ENCODE measurements at places on chromosomes 1 and 21.

GRCh38 chr1:234656944-234657654, 47.1 kb upstream of the IRF2BP2 start:
- no peaks in the 10 kb centered on the region for H3K36me3 ChIP-seq
- H3K4me3 ChIP-seq: peak overlapping the region; percentile 30
- H3K27me3 ChIP-seq: no peaks in the 10 kb centered on the region
- H3K4me1 ChIP-seq: peaks cover 9% of the 10 kb centered on the region

DNA sequence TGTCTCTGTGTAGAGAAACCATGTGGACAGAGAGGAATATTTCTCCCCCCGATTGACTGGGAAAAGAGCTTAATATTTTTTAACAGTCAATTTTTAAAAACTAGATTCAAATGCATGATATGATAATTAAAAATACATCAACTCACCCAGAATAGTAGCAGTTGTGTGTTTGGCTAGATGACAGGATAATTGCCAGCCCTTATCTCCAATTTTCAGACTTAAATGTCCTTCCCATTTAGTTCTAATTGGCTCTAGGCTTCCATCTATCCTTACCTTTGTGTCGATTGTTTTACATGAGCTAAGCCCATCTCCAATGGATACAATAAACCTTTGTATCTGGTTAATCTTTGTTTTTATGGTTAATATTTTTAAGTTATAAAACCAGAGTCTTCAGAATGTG, 23.9 kb upstream of the KIAA0040 start:
- peaks cover 42% of the 10 kb centered on the region for H3K4me1 ChIP-seq
- H3K27me3 ChIP-seq: no peaks in the 10 kb centered on the region
- H3K36me3 ChIP-seq: no peaks in the 10 kb centered on the region
- H3K4me3 ChIP-seq: no peak overlapping the region

DNA sequence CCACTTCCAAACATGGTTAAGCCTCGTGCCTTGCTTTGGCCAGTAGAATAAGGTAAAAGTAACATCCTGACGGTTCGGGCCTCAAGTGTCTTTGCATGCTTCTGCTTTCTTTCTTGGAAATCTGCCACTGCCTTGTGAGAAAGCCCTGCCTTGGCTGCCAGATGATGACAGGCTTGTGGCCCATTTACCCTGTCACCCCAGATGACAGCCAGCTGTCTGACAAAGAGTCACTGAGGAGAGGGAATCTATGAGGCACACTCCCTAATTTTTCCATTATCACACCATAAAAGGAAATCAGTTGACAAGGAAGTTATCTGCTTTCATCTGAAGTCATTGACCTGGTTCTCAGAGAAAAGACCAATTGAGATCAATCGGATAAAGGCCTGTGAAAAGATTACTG, 199.8 kb downstream of the USH2A start:
- peaks cover 3% of the 10 kb centered on the region for H3K4me1 ChIP-seq
- no peak overlapping the region for H3K4me3 ChIP-seq
- H3K27ac ChIP-seq: no peak overlapping the region
- H3K36me3 ChIP-seq: no peaks in the 10 kb centered on the region

GRCh38 chr1:154714638-154715037, 106.7 kb upstream of the ADAR start:
- H3K27me3 ChIP-seq: peaks cover 3% of the 10 kb centered on the region
- no peak for DNase-seq
- H3K27ac ChIP-seq: no peak overlapping the region
- H3K4me3 ChIP-seq: no peak overlapping the region
- H3K4me1 ChIP-seq: peaks cover 5% of the 10 kb centered on the region
- H3K36me3 ChIP-seq: no peaks in the 10 kb centered on the region

DNA sequence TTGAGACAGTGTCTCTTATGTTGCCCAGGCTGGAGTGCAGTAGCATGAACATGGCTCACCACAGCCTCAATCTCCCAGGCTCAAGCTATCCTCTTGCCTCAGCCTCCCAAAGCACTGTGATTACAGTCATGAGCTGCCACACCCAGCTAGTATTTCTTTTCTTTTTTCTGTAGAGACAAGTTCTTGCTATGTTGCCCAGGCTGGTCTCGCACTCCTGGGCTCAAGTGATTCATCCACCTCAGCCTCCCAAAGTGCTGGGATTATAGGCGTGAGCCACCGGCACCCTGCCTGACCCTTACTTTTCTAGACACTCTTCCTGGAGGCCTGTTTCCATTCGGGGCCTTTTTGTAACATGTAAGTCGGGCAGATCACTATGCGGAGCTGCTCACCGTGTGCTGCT, 30.1 kb upstream of the SRP9 start:
- no peak for DNase-seq
- H3K36me3 ChIP-seq: no peaks in the 10 kb centered on the region
- H3K27ac ChIP-seq: no peak overlapping the region
- H3K4me3 ChIP-seq: no peak overlapping the region
- no peaks in the 10 kb centered on the region for H3K27me3 ChIP-seq

GRCh38 chr1:87615901-87616300, 287.2 kb downstream of the LMO4 start:
- no peaks in the 10 kb centered on the region for H3K27me3 ChIP-seq
- H3K4me1 ChIP-seq: peaks cover 2% of the 10 kb centered on the region
- no peak overlapping the region for H3K27ac ChIP-seq

- peaks cover 5% of the 10 kb centered on the region for H3K27me3 ChIP-seq
- H3K4me3 ChIP-seq: no peak overlapping the region
- H3K36me3 ChIP-seq: no peaks in the 10 kb centered on the region
- no peak overlapping the region for H3K27ac ChIP-seq
Observed at GRCh38 chr1:151142411-151143056, 3.9 kb downstream of the SEMA6C start.

DNA sequence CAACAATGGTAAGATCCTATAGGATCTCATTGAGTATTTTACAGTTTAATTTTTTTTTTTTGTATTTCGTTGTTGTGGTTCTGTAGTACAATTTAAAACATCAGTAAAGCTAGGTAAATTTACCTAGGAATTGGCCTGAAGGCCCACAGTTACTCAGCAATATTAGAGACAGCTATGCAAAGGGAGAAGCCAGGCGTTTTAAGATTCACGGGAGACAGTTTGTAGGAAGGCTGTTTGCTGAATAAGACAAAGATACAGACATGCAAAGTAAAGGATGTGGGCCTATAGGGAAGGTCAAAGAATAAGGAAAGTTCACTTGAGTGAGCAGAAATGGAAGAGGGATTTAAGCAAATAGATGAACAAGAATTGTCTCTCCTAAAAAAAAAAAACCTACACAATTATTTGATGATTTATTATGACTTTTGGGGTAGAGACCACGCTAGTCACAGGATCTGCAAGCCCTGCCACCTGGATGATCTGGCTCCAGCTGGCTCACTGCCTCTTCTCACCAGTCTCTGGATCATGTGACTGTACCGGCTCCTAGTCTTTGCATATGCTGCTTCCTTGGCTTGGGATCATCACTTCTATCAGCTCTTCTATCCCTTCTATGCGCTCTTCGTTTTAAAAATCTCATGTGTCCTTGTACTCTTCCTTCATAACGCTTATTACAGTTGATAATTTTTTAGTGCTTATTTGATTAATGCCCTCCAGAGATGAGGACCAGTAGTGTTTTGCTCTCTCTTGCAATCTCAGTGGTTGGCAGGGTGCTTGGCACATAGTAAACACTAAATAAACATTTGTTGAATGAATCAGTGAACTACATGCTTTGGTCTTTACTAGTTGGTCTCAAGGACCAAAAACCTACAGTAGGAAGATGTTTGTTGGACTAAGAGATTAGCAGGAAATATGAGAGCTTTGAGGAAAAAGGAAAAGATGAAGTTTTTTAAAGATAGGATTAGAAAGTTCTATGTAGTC, 14.1 kb downstream of the DYRK1A start:
- H3K27ac ChIP-seq: peak overlapping the region; percentile 6
- peaks cover 67% of the 10 kb centered on the region for H3K4me1 ChIP-seq
- no peak for DNase-seq
- H3K27me3 ChIP-seq: no peaks in the 10 kb centered on the region
- H3K4me3 ChIP-seq: no peak overlapping the region

- H3K27me3 ChIP-seq: peaks cover 18% of the 10 kb centered on the region
- H3K4me3 ChIP-seq: no peak overlapping the region
- no peak overlapping the region for H3K27ac ChIP-seq
- no peak for DNase-seq
- H3K36me3 ChIP-seq: no peaks in the 10 kb centered on the region
- peaks cover 10% of the 10 kb centered on the region for H3K4me1 ChIP-seq
Observed at GRCh38 chr1:153688276-153688675, 9.8 kb downstream of the NPR1 start.

- DNase-seq: no peak
- H3K27ac ChIP-seq: no peak overlapping the region
- H3K4me1 ChIP-seq: no peaks in the 10 kb centered on the region
- peak overlapping the region; percentile 55 for H3K4me3 ChIP-seq
- no peaks in the 10 kb centered on the region for H3K36me3 ChIP-seq
Observed at GRCh38 chr1:43565600-43566360, 35.1 kb downstream of the PTPRF start.

DNA sequence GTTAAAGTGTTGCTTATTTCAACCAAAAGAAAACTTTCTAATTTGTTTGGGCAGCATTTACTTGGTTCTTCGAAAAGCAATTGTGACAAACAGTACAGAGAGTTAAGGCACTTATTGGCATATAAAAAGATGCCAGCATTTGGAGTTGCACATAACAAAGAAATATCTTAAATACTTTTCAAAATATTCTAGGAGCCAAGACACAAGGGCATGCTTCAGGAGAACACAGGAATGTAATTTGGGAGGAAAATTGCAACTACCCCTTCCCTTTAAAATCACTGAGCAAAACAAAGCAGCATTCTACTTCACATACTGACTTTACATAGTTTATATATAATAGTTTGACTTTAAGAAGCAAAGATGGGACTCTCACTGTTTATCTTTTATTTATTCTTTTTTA, 4.6 kb upstream of the TIE1 start:
- DNase-seq: no peak
- H3K4me1 ChIP-seq: peaks cover 3% of the 10 kb centered on the region
- H3K27ac ChIP-seq: no peak overlapping the region
- no peaks in the 10 kb centered on the region for H3K36me3 ChIP-seq
- H3K4me3 ChIP-seq: no peak overlapping the region

DNA sequence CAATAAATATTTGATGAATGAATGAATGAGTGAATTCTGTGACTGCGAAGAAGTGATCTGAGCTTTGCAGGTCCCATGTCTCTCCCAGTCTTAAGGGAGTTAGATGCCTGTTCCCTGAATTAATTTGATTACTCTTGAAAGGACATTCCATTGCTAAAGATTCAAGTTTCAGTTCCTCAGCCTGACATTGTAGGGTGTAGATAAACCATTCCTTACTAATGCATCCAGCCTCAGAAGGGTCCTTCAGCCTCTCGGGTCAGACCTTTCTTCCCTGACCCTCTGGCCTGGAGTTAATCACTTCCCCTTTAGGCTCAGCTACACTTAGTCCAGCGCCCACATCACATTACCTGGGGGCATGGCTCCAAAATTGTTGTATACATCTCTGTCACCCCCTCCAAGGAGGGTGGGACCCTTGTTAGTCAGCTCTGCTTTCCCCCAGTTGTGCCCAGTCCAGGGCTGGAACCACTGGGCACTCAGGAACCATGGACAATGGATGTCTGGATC, 2.6 kb downstream of the INSRR start:
- peaks cover 8% of the 10 kb centered on the region for H3K4me1 ChIP-seq
- H3K4me3 ChIP-seq: no peak overlapping the region
- no peak for DNase-seq
- no peaks in the 10 kb centered on the region for H3K36me3 ChIP-seq

- H3K27ac ChIP-seq: no peak overlapping the region
- peaks cover 2% of the 10 kb centered on the region for H3K36me3 ChIP-seq
- peaks cover 5% of the 10 kb centered on the region for H3K4me1 ChIP-seq
- DNase-seq: no peak
- H3K27me3 ChIP-seq: peaks cover 44% of the 10 kb centered on the region
Observed at GRCh38 chr1:52234014-52234413, 92.1 kb downstream of the ZFYVE9 start.

DNA sequence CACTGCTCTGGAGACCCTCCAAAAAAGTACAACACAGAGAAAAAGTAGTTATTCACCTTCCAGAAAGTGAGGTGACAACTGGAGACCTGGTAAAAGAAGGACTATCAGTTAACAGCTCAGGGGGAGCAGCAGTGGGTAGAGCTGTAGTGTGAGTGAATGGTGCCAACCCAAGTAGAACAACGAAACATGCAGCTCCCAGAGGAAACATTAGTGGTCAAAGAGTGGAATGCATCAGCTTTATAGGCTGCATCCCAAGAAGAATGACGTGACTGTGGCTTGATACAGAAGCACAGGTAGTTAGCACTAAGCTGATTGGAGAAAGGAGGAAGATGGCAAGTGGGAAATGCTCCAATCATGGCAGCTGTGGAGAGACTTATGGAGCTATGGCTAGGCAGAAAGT, 275.7 kb upstream of the CAMK1G start:
- DNase-seq: no peak
- no peaks in the 10 kb centered on the region for H3K4me1 ChIP-seq
- no peak overlapping the region for H3K27ac ChIP-seq
- H3K36me3 ChIP-seq: no peaks in the 10 kb centered on the region
- no peak overlapping the region for H3K4me3 ChIP-seq
- H3K27me3 ChIP-seq: peaks cover 3% of the 10 kb centered on the region
